Stimulated activated CD8-positive, alpha-beta memory T cell treated with anti-CD3 and anti-CD28 coated beads, Interleukin-2, amount 100 ng/mL, for 1 hour (primary cell): ENCODE measurements at places on chromosomes 11 and 22.

DNA sequence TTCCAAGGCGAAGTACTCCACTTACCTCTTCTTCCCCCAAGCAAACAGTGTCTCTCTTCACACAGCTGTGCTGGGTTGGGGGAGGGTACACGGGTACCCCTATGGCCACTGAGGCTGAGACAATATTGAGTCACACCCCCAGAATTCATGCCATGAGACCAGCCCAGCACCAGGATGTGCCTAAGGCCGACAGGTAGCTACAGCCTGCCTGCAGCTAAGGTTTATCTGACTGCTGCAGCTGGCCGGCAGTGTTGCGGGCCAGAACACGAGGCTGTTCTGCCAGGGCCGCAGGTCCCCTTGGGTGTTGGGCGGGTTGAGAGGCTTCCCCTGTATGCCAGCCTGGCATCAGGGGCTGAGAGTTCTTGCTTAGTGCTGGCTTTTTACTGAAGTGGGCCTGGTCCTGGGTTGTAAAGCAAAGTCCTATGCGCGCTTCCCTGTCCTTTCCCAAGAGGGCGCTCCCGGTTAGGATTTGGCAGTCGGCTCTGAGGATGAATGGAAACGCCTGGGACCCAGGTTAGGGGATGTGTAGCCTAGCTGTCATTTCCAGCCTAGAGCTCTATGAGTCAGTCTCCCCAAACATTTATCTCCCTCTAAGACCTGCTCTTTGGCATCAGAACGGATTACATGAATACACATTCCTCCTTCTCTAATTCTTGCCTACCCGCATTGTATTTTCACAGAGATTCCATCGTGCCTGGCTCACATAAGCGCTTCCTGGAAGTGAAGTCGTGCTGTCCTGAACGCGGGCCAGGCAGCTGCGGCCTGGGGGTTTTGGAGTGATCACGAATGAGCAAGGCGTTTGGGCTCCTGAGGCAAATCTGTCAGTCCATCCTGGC is 7.1 kb downstream of the USP18 start:
- no peak for DNase-seq

DNA sequence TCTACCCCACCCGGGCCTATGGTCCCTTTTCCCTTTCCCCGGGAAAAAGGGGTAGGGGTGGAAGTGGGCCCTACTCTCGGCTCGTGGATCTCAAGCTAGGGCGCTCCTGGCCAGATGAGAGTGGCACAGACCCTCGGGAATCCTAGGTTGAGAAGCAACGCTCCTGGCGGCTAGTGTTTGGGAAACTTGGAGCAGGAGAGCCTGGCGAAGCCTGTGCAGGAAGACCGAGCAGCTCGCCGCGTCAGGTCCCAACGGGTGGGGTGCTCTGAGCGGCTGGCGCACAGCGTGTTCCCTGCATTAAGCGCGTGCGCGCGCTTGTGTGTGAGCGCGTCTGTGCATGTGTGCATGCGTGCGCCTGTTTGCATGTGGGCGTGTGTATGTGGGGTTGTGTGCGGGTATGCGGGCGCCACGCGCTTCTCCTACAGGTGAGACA is 7.1 kb upstream of the FLI1 start:
- DNase-seq: no peak

DNA sequence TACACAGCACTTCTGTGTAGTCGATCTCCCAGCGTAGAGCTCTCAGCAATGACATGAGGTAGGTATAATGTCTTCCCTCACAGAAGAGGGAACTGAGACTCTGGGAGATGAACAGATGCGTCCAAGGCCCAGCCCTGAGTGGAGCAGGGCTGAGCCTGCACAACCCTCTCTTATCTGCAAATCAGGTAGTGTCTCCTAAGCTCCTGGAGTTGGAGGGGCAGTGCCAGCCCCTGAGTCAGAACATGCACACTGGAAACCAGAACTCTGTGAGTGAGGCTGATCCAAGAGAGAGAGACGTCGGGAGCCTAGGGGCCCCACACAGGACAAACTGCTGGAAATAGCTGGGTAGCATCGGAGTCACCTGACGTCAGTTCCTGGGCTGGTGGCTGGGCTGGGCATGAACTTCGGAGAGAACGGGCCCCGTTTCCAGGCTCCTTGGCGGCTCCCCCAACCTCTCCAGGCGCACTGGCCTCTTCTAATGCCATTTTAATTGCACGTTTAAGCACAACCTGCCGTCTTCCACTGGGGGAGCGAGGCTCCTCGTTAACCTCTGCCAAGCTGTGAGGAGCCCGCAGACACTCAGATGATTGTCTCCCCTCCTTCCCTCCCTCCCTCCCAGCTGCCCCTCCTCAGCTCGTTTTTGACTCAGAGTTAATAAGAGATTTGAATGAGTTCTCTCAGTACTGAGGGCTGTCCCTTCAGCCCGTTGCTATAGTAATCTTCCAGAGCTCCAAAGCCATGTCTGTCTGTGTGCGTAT is 191.2 kb upstream of the TBCEL start:
- no peak for DNase-seq

DNA sequence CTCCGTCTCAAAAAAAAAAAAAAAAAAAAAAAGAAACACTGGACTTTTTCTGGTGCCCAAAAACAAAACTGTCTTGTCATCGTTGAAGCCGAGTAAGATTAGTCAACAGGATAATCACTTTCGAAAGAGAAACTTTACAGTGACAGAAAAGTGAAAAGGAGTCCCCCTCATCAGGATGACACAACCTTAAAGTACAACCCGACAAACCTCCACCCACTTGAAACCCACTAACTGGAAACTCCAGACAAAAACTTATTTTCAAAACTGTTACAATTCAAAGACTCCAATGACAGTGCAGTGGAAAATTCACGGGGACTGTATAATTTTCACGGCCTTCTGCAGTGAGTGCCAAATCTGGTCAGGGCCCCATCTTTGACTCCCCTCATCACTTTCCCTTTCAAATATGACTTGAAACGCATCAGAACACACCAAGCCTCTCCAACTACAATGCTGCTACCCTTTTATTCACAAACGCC is 1.3 kb downstream of the DENND5A start:
- DNase-seq: no peak

DNA sequence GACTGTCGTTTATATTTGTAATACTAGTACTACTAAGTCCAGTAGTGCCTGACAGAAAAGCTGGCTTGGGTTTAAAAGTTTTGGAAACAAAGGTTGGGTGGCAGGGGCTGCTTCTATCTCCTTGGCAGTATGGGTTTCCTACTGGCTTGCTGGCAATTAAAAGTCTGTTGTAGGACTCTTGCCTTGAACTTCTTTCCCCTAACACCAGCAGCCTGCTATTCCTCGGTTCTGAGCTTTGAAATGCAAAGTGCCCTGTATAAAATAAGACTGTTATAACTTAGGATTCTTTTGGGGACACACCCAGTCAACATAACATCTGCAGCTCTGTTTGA is 1.3 kb downstream of the RNF169 start:
- no peak for DNase-seq
